Psoas muscle (tissue), 8 donors: ENCODE measurements at places on chromosomes 7 and 10. TPM values are rescaled to one million over a fixed set of nuclear protein-coding genes. Genes with fewer than 3 reads are reported as not detected.

- no peak for DNase-seq
Observed at GRCh38 chr7:126723966-126724544, 528.7 kb downstream of the GRM8 start.

- DNase-seq, result no peak
Observed at GRCh38 chr10:27104919-27105318, 4.6 kb upstream of the ANKRD26 start.

GRCh38 chr7:87463982-87464381, 11.5 kb downstream of the ABCB4 start:
- no peak for DNase-seq

VAX1 gene
- total RNA-seq, result not detected

INTS1 gene
- total RNA-seq, result 61.3 TPM

DNA sequence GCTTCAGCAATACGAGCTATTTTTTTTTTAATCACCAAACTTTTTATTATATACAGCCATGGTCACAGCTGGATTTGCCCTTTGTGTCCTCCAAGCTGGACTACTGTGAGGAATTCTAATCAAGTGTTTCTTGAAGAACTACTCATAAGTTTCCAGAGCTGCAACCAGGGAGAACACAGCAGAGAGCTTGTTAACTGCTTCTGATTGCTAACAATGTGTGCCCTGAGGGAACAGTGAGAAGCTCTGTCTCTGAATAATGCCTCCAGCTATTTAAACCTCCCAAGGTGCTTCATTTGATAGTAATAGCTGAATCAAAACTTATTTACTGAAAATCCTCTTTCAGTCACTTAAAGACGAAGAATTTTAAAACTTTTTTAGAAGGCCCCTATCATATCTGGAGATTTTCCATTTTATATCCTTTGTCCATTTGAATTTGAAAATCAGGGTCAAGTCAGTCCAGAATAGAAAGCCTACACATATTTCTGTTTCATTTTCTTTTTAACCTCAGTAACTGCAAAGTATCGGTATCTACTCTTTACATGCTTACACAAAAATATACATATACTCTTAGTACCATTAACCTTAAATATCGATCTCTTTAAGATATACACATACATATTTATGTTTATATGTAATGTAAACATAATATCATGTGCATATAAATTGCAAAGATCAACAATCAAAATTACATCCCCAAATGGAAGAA, 1024.2 kb downstream of the GRM8 start:
- no peak for DNase-seq

DNA sequence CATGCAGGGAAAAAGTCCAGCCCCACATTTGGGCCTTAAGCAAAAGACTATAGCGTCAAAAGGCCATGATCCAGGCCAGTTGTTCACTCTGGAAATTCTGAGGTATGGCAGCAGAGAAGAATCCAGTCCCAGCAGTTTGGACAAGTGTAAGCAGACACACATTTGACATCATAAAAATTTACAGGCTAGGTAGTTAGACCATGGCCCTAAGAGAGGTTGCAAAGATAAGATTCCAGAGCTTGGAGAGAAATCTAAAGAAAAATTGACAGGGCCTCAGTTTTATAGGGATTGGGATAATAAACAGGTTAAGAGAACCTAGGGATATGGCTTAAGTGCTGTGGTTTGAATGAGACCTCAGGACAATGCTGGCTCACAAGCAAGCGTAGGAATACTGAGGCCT, 884.4 kb upstream of the SORCS1 start:
- no peak for DNase-seq

GRCh38 chr7:69166979-69167516, 431.2 kb upstream of the AUTS2 start:
- no peak for DNase-seq

GRCh38 chr10:88190123-88190522, 326.7 kb downstream of the PTEN start:
- DNase-seq, result no peak

GRCh38 chr7:117362294-117362888, 39.5 kb upstream of the WNT2 start:
- no peak for DNase-seq

GRCh38 chr10:97107551-97107950, 78.2 kb downstream of the SLIT1 start:
- DNase-seq, result no peak

GRCh38 chr10:122647383-122647968, 52.2 kb downstream of the C10orf120 start:
- DNase-seq, result no peak

- no peak for DNase-seq
Observed at GRCh38 chr7:22566592-22566991, 66.6 kb upstream of the STEAP1B start.

DNA sequence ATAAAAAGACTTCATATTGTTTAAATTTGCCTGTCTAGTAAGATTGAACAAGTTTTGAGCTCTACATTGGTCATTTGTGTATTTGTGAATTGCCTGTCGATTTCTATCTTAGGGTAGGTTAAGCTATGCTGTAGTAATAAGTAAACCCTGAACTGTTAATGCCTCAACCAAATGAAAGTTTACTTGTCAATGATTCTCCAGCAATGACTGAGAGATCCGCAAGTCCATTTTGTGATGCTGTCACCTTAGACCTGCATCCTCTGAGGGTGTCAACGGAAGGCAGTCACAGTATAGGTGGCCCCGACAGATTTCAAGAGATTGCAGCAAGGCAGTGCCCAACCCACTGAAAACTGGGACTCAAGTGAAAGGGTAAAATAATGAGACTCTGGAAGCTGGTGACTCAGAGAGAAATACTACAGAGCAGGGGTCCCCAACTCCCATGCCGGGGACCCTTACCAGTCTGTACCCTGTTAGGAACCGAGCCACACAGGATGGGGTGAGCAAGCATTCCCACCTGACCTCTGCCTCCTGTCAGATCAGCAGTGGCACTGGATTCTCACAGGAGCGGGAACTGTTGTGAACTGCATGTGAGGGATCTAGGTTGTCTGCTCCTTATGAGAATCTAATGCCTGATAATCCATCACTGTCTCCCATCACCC, 10.8 kb upstream of the PHYH start:
- DNase-seq, result no peak

DNA sequence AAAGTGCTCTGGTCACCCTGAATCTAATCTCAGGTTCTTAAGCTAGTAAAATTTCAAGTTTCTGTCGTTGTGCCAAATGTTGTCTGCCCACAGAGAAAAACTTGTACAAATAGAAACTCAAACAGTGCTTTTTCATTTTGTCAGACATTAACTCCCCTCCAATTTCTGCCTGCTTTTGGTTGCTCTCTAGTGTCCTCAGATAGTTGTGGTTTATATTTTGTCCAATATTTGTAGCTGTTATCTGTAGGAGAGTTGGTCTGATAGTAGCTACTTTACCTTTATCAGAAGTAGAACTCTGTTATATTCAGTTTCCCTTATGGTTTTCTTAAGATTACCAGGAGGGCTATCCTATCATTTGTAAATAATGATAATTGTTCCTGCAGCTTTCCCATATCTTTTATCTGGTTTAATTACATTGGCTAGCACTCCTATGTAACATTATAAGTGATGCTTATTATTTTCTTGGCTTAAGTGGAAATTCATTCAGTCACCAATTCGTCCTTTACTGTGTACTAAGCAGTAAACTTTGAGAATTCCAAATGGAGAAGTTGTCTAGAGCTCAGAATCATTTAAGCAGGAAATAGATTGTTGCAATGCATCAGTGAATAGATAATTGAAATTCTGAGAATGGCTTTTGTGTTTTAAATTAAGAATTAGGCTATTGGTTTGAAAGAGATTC, 91.0 kb downstream of the ANKIB1 start:
- DNase-seq, result no peak

HOXA6 gene
- 3.7 TPM for total RNA-seq

DNA sequence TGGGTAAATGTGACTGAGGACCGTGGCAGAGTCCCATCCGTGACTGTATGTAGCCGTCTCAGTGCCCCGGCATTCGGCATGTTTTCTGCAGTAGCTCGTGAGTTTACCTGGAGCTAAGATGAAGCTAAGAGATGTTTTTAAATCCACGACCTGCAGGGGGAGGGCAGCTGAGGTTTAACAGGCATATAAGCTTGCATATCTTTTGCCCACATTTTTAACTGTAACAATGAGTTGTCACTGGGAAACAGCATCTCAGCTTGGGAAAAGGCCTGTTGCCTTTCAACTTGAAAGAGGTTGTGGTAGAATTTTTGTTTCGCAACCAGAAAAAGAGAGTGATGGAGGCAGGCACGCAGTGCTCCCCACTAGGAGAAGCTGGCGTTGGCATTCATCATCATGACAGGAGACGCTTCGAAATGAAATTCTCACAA, 77.7 kb downstream of the CELF2 start:
- no peak for DNase-seq

DNA sequence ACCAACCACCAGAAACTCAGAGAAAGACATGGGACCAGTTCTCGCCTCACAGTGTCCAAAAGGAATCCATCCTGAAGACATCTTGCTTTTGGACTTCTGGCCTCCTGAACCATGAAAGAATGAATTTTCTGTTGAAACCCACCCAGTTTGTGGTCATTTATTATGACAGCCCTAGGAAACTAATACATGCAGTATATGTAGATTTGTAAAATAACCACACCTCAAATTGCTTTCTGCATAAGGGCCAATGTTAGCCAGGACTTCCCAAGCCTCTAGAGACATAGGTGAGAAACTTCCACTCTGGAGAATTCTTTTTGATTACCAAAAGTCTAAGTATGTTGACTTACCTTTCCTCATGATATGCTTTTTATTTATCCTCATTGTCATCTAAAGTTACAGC, 210.5 kb upstream of the SP4 start:
- no peak for DNase-seq

C10orf105 gene
- total RNA-seq, result not detected

RTKN2 gene
- total RNA-seq, result not detected

GRCh38 chr10:127919418-127920271, 12.7 kb downstream of the PTPRE start:
- no peak for DNase-seq

GRCh38 chr7:134449680-134450079, 9.2 kb downstream of the AKR1B1 start:
- no peak for DNase-seq

DNA sequence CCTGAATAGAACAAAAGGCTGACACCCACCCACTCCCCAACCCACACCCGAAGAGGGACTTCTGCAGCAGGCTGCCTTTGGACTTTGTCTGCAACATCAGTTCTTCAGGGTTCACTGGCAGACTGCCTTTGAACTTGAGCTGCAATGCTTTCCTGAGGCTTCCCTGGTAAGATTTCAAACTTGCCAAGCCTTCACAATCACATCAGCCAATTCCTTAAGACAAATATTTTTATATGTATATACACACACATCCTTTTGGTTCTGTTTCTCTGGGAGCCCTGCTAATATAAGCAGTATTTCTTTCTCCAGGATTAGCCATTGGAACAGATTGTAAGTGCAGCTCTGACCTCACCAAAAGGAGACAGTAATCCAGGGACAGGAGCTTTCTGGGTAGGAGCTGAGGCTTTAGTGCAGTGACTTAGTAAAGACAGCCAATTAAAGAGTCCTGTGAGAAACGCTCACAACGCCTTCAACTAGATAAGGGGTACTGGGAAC, 55.6 kb upstream of the KMT2E start:
- no peak for DNase-seq

AFAP1L2 gene
- total RNA-seq, result 3.6 TPM

- DNase-seq, result no peak
Observed at GRCh38 chr7:52830801-52831200, 204.6 kb upstream of the POM121L12 start.

GRCh38 chr10:29266641-29267040, 22.2 kb upstream of the LYZL1 start:
- no peak for DNase-seq

DNA sequence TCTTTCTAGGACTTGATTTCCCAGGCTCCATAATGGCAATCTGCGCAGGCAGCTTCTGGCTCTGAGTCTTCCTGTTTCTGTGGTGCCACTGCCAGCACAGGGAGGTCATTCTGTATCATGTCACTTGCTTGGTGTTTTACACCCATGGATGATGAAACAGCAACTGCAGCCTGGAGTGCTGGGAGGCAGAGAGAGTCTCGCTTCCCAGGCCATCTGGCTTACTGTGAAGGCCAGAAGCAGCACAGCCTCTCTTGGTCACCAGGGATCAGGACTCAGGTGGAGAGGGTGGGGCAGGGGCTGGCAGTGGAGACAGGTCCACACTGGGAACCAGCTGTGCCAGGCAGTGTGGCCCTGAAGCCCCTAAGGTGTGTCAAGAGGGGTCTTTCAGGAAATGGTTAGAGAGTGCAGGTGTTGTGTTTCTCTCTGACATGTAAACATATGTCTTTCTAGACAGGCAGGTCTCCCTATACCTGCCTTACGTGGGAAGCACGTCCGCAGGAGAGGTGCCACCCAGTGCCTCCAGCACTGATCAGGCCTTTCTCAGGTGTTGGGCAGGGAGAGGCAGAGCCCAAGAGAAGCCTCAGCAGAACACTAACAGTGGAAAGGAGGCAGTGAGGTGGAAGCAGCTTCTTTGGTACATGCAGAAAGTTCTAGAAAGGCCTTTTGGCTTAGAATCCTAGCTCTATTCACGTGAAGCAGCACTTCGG, 71.4 kb downstream of the INSIG1 start:
- DNase-seq, result no peak

DNA sequence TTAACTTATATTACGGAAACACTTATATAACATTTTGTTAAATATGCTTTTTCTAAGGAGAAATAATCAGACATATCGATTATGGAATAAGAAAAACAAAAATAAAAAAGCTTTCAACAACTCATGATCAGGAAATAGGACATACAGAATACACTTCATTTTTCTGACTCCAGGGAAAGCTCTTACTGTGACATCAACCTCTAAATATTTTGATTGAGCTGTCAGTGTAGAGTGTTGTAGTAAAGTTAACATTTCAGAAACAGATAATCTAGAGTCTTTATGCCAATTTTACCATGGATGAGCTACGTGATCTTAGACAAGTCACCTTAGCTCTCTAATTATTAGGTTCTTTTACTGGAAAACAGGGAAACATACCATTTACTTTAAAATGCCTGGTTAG, 218.9 kb upstream of the SORCS1 start:
- DNase-seq, result no peak

- DNase-seq, result no peak
Observed at GRCh38 chr10:15742836-15743235, 23.1 kb upstream of the ITGA8 start.

MUC12 gene
- 0.13 TPM for total RNA-seq

DNA sequence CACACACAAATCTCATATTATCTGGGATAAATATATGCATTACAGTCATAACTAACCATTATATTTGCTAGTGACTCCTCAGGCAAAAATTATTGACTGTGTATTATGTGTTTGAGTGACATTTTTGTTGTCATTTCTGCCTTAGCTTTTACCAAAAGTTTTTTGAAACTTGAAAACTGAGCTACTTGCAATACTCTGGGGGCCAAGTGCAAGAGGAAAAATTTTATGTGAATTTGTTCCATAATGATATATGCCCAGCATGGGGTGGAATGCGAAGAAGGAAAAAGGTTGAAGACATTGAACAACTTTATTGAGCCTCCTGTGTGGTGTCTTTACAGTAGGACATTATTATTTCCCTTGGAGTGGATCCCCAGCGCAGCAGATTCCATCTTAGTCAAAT, 176.8 kb upstream of the FERD3L start:
- no peak for DNase-seq

- DNase-seq, result no peak
Observed at GRCh38 chr7:31102151-31102972, 50.3 kb downstream of the ADCYAP1R1 start.
